Gastroesophageal sphincter (tissue), 4 donors: ENCODE measurements at places on chromosomes 1 and 21.

DNA sequence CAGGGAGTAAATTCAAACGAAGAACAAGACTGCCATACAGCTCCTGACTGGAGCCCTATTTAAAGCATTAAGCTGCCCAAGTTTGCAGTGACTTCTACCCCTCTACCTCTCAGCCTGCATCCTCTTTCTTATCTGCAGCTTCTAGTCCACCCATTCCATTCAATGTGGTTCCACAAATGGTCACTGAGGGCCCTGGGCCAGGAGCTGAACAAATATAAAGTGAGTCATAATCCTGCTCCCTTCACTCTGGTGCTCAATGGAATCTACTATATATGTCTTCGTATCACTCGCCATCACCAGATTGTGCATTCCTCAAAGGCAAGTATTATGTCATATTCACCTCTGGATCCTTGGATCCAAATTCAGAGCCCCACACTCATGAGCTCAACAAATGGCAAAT is 398.7 kb downstream of the BRINP2 start:
- no peak for ATAC-seq

GRCh38 chr1:202579806-202580205 is 130.4 kb downstream of the SYT2 start:
- ATAC-seq, result peak; percentile 6

DNA sequence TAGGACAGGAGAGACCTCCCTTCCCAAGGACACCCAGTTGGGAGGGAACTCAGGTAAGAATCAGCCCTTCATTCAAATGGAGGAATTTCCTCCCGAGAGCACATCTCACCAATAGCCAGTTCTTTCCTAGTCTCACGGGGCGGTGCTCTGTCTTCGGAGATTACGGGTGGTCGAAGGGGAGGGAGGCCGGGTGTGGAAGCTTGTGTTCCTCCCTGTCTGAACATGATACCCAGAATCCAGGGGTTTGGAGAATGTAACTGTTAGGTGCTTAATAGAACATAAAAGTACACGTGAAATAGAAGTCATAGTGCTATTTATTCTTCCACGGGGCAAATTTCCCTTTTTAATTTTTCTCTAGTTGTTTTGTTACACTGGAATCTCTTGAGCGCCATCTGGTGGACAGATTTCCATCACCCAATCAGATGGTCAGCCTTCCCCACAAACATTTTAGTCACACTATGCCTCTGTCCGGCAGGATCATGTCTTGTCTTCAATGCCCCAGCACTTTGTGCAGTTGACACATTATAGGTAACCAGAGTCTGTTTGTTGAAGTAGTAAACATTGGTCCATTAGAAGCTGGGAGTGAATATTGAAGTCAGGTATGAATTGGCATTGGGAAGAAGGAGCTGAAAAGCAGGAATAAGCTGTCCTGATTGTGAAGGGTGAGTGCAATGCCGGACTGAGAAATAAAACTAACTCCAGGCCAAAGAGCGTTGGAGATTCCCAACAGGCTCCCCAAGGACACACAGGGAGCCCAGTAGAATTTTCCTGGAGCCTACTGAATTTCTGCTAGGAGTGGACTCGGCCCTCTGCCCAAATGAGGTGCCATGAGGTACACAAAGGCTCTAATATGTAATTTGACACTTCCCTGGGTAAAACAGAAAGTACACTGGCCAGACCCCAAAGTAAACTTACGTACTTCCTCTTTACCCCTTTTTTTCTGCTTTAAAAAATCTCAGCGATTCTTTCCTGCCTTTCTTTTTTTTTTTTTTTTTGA is 27.6 kb upstream of the ZNF697 start:
- ATAC-seq, result peak; percentile 66

- no peak for ATAC-seq
Measured at GRCh38 chr21:32482565-32483292, 70.2 kb downstream of the EVA1C start.

DNA sequence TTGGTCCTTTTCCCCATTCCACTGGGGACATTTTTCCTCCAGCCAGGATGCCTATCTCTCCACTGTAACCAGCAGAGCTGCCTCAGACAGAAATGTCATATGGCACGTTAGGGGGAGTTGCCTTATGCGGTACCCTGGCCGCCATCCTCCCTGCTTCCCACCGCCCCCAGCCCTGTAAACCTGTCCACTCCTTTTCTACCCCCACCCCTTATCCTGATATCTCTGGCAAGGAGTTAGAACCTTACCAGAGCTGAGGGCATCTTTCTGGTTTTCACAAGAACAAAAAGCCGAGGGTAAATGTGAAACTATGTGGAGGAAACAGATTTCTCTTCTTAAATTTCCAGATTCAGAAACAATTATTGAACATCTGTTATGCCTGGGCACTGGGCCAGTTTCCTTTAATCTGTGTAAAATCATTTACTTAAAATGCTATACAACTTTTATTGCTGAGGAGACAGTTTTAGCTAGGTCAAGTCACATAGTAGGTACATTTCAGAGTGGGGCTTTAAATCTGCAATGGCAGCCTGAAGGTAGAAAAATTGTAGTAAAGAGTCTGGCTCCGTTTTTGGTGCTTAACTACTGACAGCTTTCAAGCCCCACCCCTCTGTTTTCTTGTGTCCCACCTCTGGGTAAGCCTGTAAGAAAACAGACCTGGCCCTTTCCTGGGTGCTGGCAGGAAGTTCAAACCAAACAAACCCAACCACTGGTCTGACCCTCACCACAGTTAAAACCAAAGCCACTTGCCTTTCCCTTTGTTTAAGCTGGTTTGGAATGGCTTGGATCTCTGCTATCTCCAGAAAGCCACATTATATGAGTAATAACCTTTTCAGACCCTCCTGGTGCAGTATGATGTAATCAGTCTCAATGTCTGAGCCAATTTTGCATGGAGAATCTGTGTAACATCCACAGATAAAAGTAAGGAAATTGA is 319.0 kb downstream of the HHAT start:
- no peak for ATAC-seq
